Activated CD4-positive, alpha-beta T cell treated with anti-CD3 and anti-CD28 coated beads, Interleukin-10, Interleukin-2, amounts not matched to agents 100 ng/mL and 50 ng/mL, durations not matched to agents 16 hours and 8 hours (primary cell): ENCODE measurements at places on chromosomes 16 and 17.

DNA sequence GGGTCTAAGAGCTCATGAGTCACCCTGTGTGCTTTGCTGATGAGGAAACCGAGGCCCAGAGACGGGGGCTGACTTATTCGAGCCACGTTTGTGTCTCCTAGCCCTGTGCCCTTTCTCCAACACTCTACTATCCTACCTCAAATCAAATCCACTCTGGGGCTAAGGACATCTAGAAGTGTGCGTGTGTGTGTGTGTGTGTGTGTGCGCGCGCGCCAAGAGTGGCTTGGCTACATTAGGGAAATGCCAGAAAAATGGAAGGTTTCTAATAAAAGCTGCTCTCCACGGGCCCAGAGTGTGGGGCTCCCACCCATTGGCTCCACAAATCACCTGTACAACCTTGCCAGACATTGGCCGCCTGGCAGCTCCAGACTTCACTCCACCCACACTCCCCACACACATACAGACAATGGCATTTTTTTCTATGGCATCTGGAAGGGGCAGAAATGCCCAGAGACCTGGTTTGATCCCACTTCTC, 30.3 kb upstream of the PHOSPHO1 start:
- no peak for DNase-seq

DNA sequence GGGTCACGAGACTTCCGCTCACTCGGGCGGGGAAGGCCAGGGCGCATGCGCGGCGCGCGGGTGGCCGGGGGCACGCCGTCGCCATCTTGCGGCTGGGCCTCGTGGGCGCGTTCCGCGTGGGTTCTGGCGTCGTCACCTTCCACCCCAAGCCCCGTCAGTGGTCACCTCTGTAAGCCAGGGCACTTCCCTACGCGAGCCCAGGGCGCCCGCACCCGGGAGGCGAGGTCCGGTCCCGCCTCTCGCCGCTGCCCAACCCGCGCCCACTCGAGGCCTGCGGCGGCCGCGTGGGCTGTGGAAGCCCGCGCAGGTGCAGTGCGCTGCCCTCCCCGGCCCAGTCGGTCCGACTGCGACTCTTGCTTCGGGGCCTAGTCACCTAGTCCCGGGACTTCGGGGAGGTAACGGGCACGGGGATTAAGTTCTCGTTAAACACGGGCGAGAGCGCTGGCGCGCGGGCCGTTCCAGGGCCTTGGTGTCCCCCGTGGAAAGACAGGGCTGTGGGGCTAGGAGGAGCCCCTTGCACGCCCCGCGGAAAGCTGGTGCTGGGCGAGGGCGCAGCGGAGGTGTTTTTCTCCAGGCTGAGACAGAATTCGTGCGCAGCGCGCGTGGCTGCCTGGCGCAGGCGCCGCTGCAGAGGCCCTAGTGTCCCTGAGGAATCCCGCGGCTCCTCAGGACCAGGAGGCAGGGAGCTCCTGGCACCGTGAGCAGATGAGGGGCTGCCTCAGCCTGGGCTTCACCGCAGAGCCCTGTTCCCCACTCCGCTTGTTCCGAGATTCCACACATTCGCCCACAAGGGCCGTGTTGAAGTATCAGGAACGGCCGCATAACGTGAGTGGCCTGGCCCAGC, 472 bp upstream of the ARHGDIA start:
- DNase-seq = peak; percentile 98

DNA sequence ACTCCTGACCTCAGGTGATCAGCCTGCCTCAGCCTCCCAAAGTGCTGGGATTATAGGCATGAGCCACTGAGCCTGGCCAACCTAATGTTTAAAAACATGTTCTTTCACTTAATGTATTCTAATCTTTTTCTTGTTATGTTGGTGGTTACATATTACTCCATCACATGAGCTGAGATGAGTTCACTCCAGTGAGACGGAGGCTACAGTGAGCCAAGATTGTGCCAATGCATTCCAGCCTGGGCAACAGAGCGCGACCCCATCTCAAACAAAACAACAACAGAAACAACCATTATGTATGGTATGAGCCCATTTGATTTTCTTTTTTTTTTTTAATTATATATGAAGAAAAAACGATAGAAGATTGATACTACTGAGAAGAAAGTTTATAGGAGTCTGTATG, 39.6 kb downstream of the SLC39A11 start:
- no peak for DNase-seq

DNA sequence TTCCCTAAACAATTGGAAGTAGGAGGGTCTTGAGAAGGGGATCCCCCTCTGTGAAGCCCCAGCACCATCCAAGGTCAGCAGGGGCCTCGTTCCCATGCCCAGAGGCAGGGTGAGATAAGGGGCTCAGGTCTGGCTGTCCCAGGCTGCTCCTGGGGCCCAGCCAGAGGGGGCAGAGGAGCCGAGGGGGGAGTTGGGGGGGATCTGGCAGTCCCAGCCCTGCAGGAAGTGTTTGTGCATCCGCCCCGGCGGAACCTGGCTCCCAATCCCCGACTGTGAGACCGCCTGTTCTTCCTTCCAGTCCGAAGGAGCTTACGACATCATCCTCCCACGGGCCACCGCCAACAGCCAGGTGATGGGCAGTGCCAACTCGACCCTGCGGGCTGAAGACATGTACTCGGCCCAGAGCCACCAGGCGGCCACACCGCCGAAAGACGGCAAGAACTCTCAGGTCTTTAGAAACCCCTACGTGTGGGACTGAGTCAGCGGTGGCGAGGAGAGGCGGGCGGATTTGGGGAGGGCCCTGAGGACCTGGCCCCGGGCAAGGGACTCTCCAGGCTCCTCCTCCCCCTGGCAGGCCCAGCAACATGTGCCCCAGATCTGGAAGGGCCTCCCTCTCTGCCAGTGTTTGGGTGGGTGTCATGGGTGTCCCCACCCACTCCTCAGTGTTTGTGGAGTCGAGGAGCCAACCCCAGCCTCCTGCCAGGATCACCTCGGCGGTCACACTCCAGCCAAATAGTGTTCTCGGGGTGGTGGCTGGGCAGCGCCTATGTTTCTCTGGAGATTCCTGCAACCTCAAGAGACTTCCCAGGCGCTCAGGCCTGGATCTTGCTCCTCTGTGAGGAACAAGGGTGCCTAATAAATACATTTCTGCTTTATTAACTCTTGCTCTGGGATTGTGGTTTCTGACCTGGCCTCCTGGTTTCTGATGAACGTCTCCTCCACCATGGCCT, 14.9 kb downstream of the GPRC5C start:
- DNase-seq = peak; percentile 12

GRCh38 chr17:62661337-62661736, 33.9 kb downstream of the MRC2 start:
- DNase-seq = no peak

DNA sequence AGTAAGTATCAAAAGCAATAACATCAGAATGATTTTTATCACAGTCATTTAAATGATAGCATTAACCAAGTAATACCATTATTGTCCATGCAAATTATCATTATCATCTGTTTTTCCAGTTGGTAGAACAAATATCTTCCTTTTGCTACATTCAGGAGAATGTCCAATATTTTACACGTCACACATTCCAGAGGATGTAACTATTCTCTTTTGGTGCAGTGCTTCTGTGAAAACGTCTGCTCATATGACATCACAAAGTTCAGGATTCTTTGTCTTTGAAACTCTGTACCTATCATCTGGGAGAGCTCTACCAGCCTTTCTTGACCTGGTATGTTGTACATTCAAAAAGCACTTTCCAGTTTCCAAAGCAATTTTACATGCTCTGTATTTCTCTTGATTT, 40.2 kb upstream of the PITPNM3 start:
- no peak for DNase-seq

GRCh38 chr16:11239644-11240632, 16.1 kb downstream of the SOCS1 start:
- DNase-seq = no peak

DNA sequence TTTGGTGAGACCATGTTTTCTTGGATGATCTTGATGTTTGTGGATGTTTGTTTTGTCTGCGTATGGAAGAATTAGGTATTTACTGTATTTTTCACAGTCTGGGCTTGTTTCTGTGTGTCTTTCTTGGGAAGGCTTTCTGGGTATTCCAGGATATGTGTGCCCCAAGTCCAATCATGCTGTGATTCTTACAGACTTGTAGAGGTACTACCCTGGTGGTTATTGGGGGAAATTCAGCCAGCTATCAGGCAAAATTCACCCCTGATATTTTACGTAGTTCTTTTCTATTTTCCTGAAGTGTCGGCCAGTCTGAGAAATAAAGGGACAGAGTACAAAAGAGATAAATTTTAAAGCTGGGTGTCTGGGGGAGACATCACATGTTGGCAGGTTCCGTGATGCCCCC, 33.4 kb upstream of the ARL4D start:
- no peak for DNase-seq

DNA sequence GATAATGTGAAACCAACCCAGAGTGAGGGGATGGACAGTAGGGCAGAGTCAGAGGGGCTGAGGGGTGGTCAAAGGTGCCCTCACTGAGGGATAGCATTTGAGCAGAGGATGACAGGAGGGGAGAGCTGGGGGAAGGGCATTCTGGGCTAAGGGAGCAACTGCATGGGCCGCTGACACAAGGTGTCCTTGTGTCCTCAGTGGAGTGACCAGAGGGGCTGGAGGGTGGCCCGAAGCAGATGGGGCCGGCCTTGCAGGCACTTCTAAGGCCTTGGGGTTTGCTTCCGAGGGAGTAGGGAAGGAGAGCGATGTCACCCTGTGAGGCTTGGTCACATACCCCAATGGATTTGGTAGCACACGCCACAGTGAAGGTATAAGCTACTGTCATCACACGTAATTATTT, 10.0 kb downstream of the NUBP1 start:
- DNase-seq = no peak
